H4 (cell line): ENCODE measurements at places on chromosomes 12 and 14. TPM values are rescaled to one million over a fixed set of nuclear protein-coding genes. Genes with fewer than 3 reads are reported as not detected.

DNA sequence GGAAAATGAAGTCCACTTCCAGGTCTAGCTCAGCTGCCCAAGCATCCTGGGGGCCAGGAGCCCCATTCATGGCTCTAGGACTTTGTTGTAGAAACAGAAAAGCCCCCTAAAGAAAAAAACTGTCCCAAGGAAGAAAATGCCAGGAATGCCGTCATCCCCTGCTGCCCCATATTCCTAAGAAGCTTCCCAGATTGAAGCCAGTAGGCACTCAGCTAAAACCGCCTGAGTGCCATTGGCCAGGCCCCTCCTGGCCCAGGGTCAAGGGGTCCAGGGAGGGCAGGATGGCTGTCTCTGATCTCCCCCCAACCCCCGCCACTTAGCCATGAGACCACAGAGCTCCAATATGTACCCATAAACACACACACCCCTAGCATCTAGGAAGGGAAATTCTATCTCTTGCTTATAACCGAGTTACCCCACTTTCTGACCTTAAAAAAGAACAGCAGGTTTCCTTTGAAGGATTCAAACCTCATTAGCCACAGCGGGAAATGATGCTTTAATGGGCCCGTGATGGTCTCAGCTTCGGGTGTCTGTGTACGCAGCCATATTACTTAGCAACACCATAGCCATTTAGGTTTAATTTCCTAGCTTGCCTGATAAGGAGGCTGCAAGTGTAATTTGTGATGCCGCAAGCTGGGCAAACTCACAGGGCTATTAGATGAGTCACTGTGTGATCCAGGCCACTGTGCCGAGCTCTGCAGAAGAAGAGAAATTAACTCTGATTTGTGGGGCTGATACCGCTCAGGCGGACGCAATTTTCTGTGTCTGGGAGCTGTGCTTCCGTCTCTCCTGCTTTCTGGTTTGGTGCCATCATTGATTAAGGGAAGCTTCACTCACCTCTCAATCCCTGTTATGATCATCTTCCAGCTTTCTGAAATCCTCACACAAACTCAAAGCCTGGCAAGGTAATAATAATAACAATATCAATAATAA lies 84.2 kb downstream of the GCH1 start:
- DNase-seq = peak; percentile 92

DNA sequence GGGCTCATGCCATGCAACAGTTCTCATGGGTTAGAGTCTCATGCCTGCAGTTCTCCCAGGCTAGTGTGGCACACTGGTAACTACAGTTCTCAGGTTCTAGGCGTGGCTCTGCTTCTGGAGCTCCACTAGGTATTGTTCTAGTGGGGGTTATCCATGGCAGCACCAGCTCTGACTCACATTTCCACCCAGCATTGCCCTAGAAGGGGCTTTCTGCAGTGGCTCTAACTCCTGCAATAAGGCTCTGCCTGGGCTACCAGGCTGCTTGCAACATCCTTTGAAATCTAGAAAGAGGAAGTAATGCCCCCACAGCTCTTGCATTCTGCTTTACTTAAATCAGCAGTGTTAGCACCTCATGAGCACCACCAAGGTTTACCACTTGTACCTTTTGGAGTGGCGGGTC lies 220.3 kb upstream of the ARID2 start:
- no peak for DNase-seq

DNA sequence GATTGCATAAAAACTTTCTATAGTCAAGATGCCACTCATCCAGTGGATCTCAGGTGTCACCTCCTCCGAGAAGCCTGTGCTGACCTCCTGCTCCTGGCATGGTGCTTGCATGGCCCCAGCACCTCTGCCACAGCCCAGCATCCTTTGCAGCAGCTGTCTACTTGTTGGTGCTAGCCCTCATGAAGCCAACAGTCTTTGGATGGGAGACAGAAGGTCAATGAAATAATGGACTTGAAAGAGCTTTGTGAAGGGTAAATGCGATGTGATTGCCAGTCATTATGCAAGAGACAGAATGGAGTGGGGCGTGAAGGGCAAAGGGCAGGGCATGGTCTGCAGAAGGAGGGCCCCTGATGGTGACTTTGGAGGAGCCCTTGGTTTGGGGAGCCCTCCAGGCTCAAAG lies 63.0 kb upstream of the CLMN start:
- DNase-seq = no peak

- DNase-seq = no peak
These were observed 185.8 kb downstream of the SLC15A4 start for GRCh38 chr12:128637642-128638606.

Gene TMEM52B
- 0.10 and 1.5 TPM in 2 replicates for total RNA-seq

Gene MGST1
- 218 and 240 TPM in 2 replicates for total RNA-seq

GRCh38 chr14:54627540-54628363 lies 60.8 kb downstream of the SAMD4A start:
- DNase-seq = no peak

DNA sequence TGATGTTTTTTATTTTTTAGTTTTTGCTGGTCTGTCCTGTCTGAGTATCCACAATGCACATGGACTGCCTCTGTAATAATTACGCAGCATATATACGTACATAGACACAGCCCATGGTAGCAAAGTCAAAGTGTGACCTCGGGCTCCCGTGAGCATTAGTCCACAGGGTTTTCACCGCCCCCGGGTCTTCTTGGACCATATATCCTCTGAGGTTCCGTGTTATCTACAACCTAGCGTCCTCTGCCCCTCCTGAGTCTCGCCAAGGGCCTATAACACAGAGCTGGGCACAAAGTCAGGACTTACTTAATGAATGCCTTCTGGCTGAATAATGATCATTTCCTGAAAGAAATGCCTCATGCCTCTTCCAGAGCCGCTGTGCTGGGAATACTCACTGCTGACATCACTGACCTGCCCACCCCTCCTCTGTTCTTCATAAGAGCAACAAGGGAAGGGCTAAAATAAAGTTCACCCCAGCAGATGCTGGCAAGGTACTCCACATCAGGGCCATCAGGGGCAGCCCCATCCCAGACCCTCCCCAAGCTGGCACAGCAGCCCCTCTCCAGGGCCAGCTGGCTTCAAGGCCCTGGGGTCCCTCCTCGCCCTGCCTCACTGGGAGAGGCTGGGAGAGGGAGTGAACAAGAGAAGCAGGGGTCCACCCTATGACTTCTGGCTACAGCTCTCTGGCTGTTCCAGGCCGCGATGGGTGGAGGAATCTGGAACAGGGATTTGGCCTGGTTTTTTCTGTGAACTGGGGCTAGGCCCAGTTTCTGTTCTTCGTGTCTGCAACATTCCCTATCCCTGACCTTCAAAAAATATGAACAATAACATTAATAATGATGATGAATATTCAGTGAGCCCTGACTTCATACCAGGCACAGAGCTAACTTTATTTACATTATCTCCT lies 7.9 kb downstream of the HDAC7 start:
- DNase-seq = no peak

DNA sequence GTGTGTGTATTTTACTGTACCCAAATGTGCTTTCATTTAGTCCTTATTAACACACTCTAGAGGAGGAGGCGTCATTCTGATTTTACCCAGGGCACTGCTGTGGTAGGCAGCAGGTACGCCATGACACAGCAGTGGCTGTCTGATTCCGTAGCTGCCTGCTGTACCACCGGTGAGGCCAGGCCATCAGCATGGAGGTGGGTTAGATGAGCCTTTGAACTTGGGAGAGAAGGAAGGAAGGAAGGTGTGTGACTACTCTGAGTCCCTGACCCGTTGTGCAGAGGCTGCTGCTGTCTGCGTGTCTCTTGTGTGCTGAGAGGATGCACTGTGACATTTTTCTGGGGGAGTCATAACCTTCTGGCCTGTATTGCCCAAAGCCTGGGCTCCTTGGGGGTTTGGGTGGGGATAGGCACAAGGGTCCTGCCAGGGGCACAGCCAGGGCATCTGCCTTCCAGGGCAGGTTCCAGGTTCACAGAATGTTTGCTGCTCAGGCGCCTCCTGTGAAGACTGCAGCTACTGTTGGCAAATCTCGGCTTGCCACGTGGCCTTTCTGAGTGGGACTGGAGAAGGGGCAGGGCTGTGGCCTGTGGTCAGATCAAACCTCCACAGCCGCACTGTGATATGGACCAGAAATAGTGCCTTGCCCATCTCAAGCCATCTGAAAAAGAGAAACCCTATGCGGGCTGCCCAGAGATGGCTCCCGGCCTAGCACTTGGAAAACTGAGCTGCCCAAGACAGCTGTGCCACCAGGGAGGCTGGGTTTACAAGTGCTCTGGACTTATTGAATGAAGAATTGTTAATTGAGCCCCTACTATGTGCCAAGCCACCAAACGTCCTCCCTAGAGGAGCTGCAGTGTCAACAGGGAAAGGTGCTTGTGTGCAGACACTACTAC lies 47.1 kb downstream of the MLXIP start:
- no peak for DNase-seq

Gene TEX52
- not detected in 2 replicates for total RNA-seq

- DNase-seq = no peak
These were observed 104.0 kb upstream of the CCND2 start for GRCh38 chr12:4169531-4169930.

DNA sequence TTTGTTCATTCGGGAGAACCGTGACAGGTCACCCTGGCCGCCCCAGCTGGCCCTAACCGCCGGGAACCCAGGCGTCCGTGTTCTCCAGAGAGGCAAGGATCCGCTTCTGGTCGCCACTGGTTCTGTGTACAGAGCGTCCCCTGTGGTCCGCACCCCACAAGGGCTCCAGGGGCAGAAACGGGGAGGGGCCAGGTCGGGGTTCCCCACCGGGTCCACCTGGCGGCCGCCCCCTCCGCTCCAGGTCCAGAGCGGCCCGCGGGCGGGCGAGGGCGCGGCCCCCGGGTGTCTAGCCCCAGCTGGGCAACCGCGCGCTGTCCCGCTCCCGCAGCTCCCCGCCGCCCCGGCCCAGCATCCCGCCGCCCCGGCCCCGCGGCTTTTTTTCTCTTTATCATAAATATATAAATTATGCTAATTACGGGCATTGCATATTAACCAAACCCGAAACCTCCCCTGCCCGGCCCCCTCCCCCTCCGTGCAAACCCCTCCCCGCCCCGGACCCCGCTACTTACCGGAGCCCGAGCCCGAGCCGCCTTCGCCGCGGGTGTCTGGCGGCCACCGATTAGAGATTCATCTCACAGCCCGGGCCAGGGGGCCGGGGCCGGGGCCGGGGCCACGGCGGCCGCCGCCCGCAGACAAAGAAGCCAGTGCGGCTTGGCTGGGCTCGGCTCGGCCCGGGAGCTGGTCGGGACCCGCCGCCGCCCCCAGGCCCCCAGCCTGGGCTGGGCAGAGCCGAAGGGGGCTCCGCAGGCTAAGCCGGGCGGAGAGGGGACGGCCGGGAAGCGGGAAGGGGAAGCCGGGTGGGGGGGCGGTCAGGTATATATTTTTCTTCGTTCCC lies 512 bp downstream of the POU6F1 start:
- DNase-seq = no peak

GRCh38 chr14:76531821-76532318 lies 155.9 kb downstream of the ESRRB start:
- DNase-seq = no peak

Gene PRH2
- not detected in 2 replicates for total RNA-seq

DNA sequence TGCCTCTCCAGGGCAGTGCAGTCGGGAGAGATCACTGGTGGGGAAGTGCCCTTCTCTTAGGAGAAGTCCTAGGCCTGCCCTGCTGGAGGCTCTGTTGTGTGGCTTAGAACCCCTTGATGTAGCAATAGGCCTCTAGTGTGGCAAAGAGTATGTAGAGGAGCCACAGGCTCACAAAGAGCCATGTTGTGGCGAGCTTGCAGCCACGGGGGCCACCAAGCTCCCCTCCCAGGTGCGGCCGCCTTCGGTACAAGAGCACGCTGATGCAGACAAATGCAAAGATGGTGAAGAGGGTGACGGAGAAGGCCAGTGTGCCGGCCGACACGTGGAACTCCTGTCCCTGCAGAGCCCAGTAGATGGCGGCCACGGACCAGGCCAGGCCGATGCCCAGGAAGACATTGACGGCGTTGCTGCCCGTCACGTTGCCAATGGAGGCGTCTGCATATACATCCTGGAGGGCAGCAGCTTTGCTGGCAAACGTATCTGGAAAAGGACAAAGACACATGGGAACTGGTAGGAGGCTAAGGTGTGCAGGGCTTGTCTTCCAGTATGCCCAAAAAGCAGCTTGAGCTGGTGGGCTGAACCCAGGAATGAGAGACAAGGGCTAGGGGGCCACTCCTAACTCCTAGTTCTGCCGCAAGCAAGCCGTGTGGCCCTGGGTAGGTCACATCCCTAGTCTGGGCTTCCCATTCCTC lies 142.8 kb downstream of the SLC8A3 start:
- peak; percentile 48 for DNase-seq
